Glutamatergic neuron (in vitro differentiated cells): ENCODE measurements at places on chromosomes 16 and 17.

DNA sequence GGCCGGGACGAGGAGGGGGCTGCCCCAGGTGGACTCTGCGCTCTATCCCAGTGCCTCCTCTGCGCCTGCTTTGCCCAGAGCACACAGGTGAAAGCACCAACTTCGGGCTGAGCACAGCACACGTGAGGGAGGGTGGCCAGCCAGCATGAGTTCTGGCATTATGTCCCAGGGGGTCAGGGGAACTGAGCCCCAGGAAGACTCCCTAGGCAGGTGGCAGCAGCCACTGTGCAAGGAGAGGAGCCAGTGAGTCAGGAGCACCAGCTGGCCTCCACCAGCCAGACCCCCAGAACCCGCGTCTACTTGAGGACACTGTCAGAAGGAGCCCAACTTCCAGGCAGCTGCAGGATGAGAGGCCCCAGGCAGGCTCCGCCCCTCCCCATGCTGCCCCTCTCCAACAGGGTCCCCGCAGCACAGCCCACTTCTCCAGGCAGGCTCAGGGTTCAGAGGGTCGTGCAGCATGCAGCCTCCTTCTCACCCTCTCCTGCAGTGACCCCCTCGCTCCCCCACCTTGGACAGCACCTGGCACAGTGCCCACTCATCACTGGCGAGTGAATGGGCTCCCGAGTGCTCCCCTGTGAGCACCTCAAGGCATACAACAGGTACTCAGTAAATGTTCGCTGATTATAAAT lies 44.2 kb upstream of the RASD1 start:
- peak; percentile 49 for DNase-seq

GRCh38 chr17:47218896-47219430 lies 9.8 kb downstream of the MYL4 start:
- DNase-seq, result no peak

DNA sequence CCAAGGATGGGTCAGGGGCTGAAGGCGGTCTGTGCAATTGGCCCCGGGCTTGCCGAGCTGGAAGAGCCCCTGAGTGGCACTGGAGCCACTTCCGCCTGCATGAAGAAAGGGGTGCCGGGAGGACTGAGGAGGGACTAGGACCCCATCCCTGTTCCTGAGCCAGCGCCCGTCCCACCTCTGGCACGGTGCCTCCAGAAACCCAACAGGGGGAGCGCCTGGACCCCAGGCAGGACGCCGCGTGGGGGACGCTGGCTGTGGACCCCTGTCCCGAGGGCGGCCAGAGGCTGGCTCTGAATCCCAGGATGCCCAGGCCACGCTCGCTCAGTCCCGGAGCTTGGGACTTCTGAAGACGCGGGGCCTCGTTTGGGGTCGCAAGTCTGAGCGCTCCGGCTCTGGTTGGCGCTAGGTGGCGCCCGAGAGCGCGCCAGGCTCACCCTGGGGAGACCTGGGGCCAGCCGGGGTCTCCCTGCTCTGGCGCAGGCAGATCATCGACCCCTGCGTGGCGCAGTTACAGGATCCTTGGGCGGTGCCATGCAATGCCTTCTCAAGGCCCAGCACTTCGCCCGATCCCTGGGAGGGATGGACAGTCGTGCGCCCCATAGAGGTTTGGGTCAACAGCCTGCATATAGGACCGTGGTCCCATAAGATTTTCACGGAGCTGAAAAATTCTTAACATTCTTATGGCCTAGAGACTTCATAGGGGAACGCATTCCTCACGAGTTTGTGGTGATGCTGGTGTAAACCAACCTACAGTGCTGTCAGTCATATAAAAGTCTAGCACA lies 58.5 kb upstream of the CREBBP start:
- DNase-seq, result peak; percentile 83

DNA sequence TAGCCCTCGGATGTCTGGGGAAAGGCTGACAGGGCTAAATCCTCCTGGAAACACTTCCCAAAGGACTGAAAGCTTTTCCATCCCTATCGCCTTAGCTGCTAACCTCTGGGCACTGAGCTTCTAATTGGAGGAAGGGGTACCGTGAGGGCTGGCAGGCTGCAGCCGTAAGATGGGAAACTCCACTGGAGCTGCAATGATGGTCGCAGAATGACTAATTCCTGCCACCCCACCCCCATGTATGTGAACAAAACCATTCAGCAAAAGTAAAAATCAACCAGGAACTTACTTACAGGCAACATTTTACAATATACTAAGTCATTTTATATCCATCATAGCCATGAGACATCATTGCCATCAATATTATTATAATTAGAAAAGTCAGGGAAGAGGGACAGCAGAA lies 133.3 kb downstream of the ABCC12 start:
- DNase-seq, result no peak

- DNase-seq, result peak; percentile 79
Measured at GRCh38 chr16:89602273-89602951, 11.0 kb upstream of the DPEP1 start.

DNA sequence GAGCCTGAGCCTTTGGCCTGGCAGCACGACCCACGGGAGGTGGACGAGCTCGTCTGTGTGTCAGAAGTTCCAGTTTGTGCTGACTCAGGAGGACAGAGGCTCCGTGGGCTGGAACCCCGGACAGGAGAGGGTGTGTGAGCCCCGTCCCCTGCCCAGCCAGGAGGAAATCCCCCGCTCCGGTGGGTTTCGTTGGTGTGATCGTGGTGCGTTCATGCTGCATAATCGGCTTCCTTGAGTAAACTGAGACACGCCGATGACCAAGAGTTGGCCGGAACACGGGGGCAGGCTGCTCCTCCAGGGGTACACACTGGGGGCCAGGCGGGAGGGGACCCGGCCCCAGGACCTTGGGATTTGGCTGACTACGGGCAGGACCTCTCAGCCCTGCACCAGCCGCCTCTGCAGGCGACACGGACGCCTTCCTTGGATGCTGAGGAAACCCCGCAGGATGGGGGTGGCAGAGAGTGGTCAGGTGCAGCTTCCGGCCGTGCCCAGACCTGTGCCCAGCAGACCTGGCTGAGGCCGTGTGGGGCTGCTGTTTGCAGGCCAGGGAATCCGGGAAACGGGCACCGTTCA lies 8.5 kb downstream of the METRNL start:
- no peak for DNase-seq

- DNase-seq, result no peak
Measured at GRCh38 chr17:5042157-5043022, 7.2 kb upstream of the SLC52A1 start.

- DNase-seq, result no peak
Measured at GRCh38 chr17:10135539-10136257, 62.7 kb downstream of the GAS7 start.

DNA sequence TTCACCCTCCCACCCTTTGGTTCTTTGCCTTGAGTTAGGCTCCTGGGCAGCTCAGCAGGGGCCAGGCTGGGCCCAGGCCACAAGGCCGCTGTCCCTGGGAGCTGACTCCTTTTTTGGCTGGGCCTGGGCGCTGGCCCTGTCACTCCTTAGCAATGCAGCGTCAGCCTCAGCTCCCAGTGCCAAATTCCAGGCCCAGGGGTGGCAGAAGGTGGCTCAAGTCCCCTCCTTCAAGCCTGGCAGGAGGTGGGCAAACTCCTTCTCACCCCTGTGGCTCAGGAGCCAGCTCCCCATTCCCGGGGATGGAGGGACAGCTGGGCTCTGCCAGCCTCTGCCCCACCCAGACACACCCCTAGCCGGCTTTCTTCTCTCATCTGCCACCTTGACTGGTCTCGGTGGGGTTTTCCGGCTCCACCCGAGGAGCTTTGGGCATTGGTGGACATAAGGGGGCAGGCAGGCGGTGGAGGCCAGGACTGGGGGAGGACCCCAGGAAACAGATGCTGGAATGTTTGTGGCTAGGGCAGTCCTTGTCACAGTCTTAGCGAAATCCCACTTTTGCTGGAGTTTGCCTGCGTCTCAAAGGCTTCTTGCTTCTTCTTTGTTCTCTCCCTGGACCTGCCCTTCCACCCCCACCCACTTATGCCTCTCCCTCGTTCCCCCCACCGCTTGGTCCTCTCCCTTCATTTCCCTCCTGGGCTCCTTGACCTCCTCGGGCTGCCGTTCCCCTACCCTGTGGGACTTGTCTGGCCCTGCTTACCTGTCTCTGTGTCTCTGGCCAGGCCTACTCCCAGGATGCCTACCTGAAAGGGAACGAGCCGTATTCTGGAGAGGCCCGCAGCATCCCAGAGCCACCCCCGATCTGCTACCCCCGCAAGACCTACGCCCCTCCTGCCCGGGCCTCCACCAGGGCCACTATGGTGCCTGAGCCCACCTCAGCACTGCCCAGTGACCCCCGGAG lies 37.4 kb downstream of the ARHGAP23 start:
- DNase-seq, result no peak

- DNase-seq, result no peak
Measured at GRCh38 chr16:71490361-71490760, 1.2 kb upstream of the ZNF19 start.

DNA sequence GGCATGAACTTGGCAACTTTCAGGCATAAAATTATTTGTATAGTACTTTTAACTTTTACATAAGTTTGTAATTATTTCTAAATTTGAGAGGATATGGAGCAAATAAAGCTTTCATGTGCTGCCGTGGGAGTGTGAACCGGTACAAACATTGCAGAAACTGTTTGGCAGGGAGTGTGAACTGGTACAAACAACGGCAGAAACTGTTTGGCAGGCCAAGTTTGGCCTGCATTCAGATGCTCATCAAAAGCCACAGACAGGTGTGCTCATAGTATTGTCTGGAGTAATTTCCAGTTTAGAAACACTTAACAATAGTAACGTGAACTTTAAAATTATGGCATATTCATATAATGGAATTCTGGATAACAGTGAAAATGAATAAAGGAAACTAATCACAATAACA lies 73.8 kb upstream of the ATP2A3 start:
- no peak for DNase-seq

GRCh38 chr16:25716186-25716585 lies 24.4 kb downstream of the HS3ST4 start:
- DNase-seq, result no peak

GRCh38 chr17:79412886-79413390 lies 197.9 kb downstream of the RBFOX3 start:
- no peak for DNase-seq

DNA sequence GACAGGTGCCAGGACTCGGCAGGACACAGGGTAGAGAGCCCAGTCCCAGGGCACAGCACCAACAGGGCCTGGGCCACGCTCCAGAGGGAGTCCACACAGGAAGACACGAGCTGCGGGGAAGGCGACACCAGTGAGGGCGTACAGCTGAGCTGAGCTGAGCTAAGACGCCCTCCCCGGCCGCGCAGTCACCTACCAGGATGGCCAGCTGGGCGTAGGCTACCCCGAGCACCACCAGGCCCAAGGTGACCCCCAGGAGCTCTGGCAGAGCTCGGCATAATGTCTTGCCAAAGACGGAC lies 42.6 kb downstream of the TSC2 start:
- DNase-seq, result no peak

DNA sequence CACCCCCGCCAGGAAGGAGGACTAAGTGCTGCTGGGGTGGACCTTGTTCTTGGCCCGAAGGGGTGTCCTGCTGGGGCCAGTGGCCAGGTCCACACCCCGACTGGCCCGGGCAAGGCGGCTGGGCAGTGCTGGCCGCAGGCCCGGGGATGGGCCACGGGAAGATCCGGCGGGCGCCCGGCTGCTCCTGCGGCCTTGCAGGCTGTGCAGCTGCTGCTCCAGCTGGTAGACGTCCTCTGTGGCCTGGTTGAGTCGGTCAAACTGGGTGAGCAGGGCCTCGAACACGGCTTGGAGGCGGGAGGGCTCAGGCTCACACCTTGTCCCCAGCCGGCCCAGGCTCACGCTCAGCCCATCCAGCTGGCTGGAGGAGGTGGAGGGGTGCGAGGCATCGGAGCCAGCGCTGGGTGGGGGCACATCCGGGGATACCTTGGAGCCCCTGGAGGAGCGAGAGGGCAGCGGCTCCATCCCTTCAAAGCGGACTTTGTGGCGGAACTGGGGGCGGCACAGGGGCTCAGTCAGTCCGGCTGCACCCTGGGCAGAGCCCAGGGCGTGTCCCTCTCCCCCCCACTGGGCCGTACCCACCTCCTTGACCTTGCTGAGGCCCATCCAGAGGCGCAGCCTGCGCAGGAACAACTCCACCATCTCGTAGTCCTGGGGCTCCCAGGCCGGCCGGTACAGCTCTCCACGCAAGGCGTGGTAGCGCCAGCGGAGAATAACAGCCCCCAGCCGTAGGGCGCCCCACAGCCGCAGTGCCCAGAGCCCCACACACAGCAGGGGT lies 42.1 kb downstream of the TSC2 start:
- no peak for DNase-seq

GRCh38 chr17:17523001-17523730 lies 27.0 kb upstream of the RASD1 start:
- DNase-seq, result peak; percentile 14

DNA sequence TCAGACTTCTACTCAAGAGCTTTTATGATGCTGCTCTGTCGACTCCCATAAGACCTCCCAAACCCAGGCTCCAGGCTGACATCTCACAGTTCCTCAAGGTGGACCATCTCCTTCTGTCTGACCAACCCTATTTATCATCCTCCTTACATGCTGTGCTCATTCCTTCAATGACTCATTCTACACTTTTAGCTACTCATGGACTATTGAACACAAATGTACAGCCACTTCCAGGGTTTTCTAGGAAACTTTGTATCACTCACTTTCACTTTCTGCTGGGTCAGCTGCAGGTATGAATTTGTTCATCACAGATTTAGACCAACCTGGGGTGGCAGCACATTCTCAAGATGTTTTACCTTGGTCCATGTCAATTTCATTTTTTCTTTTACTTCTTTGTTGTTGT lies 162.4 kb upstream of the FAM20A start:
- no peak for DNase-seq

DNA sequence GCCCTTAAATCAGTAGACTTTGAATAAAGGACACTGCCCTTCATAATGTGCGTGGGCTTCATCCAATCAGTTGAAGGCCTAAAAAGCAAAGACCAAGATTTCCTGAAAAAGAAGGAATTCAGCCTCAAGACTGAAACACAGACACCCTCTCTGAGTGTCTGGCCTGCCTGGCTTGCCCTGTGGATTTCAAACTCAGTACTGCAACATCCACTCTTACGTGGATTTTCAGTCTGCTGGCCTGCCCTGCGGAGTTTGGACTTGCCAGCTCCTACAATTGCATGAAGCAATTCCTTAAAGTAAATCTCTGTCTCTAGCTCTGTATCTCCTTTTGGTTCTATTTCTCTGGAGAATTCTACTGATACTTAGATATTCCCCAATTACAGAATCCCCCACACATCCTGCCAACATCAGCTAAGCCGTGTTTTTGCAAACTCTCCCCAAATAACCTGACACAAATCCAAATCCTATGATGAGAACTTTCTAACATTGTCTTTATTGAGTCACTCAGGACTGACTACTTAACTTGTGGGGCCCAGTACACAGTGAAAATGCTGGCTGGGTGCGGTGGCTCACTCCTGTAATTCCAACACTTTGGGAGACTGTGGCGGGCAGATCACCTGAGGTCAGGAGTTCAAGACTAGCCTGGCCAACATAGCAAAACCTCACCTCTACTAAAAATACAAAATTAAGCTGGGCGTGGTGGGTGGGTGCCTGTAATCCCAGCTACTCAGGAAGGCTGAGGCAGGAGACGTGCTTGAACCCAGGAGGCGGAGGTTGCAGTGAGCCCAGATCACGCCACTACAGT lies 7.2 kb upstream of the TNFRSF17 start:
- DNase-seq, result no peak

- no peak for DNase-seq
Measured at GRCh38 chr16:80670170-80670865, 129.5 kb downstream of the DYNLRB2 start.

GRCh38 chr16:88618182-88618955 lies 20.0 kb upstream of the IL17C start:
- no peak for DNase-seq

- no peak for DNase-seq
Measured at GRCh38 chr16:55662644-55663031, 6.8 kb downstream of the SLC6A2 start.
